HEK293T (cell line): ENCODE measurements at places on chromosomes 3 and 15.

DNA sequence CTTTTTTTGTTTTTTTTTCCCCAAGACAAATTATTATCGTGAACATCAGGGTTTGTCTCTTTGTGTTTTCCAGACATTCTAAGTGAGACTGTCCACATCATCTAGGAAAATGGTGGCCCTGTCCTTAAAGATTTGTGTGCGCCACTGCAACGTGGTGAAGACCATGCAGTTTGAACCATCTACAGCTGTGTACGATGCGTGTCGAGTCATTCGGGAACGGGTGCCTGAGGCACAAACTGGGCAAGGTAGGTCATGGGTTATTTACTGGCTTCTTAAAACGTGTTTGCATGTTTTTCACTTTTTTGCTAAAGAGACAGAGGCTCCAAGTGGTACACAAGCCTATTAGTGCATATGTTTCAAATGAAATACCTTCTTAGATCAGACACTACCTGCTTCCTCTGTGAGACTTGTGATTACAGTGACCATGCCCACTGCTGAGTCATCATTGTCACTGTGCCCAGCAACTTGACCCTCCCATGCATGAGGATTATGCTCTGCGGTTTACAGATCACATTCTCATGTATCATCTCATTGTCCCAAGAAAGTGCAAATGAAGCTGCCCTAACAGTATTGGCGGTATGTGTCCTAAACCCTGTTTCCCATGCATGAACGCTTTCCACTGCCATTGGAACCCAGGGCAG, 395.2 kb upstream of the TPM1 start:
- no peak for DNase-seq

- DNase-seq, result no peak
Observed at GRCh38 chr3:88150806-88151205, 1.0 kb downstream of the C3orf38 start.

DNA sequence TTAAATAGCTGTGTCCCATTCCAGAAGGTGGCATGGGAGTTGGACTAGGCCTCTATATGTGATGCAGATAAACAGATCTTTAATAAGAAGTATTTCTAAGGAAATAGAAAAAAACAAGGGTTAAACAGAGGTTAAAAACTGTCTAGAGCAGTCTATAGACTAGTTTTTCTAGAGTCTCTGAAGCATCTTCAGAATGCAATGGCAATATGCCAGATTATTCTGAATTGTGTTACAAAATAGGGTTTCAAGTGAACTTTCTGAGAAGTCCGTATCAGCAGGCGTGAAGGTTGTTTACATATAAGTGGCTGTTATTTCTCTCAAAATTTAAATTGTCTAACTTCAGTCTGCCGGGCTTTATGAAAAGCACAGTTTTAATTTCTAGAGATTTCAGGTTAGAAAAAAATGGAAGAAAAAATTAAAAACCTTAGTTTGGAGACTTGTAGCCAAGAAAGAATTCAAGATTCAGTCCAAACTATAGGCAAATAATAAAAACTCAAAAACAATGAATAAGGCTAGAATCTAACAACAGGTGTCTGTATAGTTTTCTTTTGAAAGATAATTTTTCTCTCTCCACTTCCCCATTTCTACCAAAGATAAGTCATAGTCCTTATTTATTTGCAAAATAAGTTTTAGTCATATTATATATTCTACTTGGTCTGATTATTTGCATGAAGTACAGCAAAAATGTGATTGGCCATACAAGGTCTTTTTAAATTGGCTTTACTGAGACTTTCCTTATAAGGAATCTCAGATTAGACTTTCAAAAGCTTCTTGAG, 55.2 kb downstream of the OSTN start:
- no peak for DNase-seq

GRCh38 chr3:147191795-147192385, 214.5 kb downstream of the ZIC4 start:
- DNase-seq, result peak; percentile 22

DNA sequence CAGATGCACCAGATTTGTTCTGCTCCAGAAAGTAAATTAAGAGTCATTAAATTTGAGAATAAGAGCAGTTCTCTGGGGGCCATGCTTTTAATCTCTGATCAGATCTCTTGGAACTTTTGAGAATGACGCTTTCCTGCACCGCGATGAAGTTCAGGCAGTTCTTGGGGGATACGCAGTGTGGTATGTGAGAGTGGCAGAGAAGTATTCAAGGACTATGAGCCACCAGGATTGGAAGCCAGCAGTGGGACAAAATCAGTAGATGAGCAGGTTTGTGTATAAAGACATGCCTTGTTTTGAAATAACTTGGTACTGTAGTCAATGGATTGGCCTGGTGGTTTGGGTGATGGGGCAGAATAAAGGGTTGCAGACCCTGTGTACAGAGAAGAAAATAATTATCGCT, 483.6 kb downstream of the ERC2 start:
- no peak for DNase-seq

GRCh38 chr15:90074023-90074422, 28.2 kb downstream of the IDH2 start:
- no peak for DNase-seq

- DNase-seq, result no peak
Observed at GRCh38 chr3:140574375-140574774, 103.5 kb upstream of the TRIM42 start.

- peak; percentile 87 for DNase-seq
Observed at GRCh38 chr3:53195602-53196574, 34.9 kb downstream of the PRKCD start.

- no peak for DNase-seq
Observed at GRCh38 chr3:185824051-185825005, 514 bp downstream of the IGF2BP2 start.
